ENCODE measurements at places on chromosomes 1 and 21. TPM values are rescaled to one million over a fixed set of nuclear protein-coding genes. Genes with fewer than 3 reads are reported as not detected.
A peak's percentile ranks its signal among the peaks of the same experiment; 100 is the strongest.

The ALX3 gene
- total RNA-seq, result not detected

The ANXA9 gene
- 0.68 TPM for total RNA-seq

The MAP10 gene
- total RNA-seq, result 2.6 TPM

The PYHIN1 gene
- total RNA-seq, result 3.9 TPM

The CAMK2N1 gene
- 43.0 TPM for total RNA-seq

DNA sequence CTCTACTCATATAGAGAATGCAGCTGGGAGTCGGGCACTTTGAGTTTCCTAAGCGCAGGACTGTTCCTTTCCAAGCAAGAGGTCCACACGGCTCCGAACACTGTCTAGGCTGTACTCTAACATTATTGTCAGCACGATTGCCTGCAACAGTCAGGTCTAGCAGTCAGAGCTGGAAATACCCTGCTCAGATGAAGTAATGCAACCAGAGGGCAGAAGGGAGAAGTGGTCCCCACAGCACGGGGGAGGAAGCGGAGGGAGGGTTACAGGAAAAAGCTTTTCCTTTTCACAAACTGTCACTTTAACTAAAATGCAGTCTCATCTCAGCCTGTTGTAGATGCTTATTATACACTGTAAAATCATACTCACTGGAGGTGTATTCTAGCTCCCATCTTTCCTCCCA lies 98.9 kb upstream of the SLC44A3 start:
- H3K27me3 ChIP-seq, result no peaks in the 10 kb centered on the region
- peaks cover 8% of the 10 kb centered on the region for H3K4me1 ChIP-seq
- DNase-seq, result no peak
- no peak overlapping the region for H3K27ac ChIP-seq
- H3K36me3 ChIP-seq, result no peaks in the 10 kb centered on the region
- H3K4me3 ChIP-seq, result no peak overlapping the region

DNA sequence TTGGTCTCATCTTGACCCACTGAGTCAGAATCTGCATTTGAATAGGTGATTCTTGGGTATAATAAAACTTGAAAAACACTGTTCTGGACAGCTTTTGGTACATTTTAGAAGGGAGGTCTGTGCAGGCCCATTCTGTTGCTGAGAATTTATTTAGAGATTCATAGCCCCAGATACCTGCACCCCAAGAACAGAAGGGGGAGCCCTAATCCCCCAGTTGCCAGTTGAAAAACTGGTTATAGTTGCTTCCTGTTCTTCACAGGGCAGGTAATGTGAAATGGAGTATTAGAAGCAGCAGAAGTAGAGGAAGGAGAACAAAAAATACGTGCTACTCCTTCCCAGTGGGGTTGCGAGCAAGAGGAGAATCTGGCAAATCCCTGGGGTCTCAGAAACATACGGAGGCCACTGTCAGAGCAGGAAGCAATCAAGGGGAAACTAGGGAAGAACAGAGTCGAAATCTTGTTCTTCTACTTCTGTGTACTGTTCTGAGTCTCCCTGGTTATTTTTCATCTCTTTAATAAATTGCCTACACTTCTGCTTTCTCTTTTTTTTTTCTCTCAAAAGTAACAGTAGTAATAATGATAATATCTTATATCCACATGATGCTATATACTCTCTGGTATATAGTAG lies 4.6 kb upstream of the CLCA2 start:
- no peak overlapping the region for H3K27ac ChIP-seq
- no peak for DNase-seq
- H3K4me3 ChIP-seq, result no peak overlapping the region
- no peaks in the 10 kb centered on the region for H3K27me3 ChIP-seq
- H3K4me1 ChIP-seq, result no peaks in the 10 kb centered on the region

GRCh38 chr1:226945106-226945857 lies 5.2 kb downstream of the COQ8A start:
- H3K4me3 ChIP-seq, result no peak overlapping the region
- peak overlapping the region; percentile 61 for H3K27ac ChIP-seq
- H3K27me3 ChIP-seq, result no peaks in the 10 kb centered on the region
- peaks cover 39% of the 10 kb centered on the region for H3K4me1 ChIP-seq

- peaks cover 10% of the 10 kb centered on the region for H3K4me1 ChIP-seq
- H3K27ac ChIP-seq, result peak overlapping the region; percentile 83
- H3K4me3 ChIP-seq, result peak overlapping the region; percentile 76
- no peak for DNase-seq
Observed at GRCh38 chr1:150516050-150516591, 569 bp downstream of the FALEC start.

- DNase-seq, result no peak
- H3K36me3 ChIP-seq, result no peaks in the 10 kb centered on the region
- H3K27ac ChIP-seq, result no peak overlapping the region
- H3K4me3 ChIP-seq, result no peak overlapping the region
Observed at GRCh38 chr1:204368996-204369726, 9.4 kb upstream of the PLEKHA6 start.

DNA sequence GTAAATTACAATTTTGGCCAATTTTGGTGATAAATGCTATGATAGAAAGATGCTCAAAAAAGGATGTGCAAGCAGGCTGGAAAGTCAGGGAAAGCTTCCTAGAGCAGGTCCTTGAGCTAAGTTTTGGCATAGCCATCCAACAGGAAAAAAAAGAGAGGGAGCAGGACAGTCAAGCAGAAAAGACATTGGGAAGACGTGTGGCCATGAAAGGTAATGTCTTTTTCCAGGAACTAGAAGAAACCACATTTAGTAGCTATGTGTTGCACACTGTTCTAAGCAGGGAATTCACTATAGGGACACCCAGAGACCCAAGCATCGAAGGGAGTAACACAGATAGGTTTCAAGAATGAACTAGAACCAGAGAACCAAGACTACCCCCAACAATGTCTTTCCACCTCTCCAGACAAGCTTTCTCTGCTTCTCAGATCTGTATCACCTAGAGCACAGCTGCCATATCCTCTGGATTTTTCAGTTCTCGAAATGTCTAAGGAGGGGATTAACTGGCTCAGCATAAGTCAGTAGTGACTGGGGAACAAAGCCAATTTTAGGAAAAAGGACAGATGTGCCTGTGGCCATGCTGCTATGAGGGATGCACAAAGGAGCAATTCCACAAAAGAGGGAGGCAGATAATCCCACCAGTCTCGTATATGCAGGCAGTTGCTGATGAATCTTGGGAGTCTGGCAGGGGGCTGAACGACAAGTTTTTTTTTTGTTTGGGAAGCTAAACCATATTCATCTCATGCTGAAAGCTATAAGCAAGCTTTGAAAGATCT lies 97.1 kb upstream of the DAB1 start:
- no peaks in the 10 kb centered on the region for H3K4me1 ChIP-seq
- no peaks in the 10 kb centered on the region for H3K27me3 ChIP-seq
- H3K36me3 ChIP-seq, result no peaks in the 10 kb centered on the region
- no peak for DNase-seq

DNA sequence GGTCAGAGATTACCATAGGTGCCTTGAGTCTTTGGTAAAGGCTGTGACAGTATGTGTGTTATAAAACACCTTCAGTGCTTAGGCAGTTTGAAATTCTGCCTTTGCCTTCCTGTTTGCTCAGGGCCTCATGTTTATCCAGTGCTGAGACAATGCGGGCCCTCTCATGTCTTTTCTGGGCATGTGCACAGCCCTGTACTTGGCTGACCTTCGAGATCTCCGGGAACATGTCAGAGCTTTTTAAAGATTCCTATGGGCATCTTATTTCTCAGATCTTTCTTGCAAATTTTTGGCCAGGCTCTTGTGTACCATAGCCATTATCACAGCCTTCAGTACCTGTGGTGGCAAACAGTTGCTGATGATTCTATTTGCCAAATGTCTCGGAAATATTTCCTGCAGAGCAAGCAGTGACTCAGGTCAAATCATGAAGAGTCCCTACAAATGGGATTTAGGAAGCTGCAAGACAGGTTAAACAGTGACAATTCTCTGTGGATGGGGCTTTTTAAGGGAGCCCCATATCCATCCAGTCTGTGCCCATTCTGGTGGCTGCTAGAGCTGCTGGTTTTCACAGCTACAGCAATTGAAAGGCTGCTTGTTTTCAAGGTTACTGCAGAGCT lies 42.1 kb downstream of the HOOK1 start:
- no peak overlapping the region for H3K27ac ChIP-seq
- no peaks in the 10 kb centered on the region for H3K4me1 ChIP-seq
- H3K36me3 ChIP-seq, result no peaks in the 10 kb centered on the region
- H3K27me3 ChIP-seq, result no peaks in the 10 kb centered on the region
- no peak overlapping the region for H3K4me3 ChIP-seq

- no peaks in the 10 kb centered on the region for H3K27me3 ChIP-seq
- H3K27ac ChIP-seq, result peak within 1 kb of the TSS; percentile 89
- peaks cover 83% of the 10 kb centered on the region for H3K4me1 ChIP-seq
- H3K36me3 ChIP-seq, result peaks cover 42% of the 10 kb centered on the region
Observed at GRCh38 chr1:153774780-153775457, at the start of gene SLC27A3. SLC27A3 (plus strand) TSS chr1:153775407; CDS start chr1:153775498, 91 bp downstream.

DNA sequence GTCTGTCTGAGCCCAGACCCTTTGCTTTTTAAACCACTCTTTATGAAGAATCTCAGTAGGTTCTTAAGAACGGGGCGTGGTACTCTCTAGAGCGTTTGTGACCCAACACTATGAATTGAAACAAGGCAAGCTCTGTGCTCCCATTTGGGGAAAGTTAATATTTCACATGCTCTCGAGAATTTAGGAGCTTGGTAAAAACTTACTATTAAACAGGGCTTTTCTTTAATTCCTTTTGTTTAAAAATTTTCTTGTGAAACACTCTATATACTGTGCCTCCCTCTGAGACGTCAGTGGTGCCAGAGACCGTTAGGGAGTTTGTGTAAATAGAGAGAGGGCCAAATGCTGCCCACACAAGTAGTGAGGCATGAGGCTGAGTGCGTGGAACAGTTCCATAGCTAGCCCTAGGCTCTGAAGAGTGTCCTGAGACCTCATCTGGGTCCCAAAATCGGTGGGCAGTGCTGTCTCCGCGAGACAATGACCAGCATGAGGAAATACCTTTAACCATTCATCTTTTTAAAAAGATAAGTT lies 144.7 kb downstream of the ROR1 start:
- H3K36me3 ChIP-seq, result no peaks in the 10 kb centered on the region
- H3K4me3 ChIP-seq, result no peak overlapping the region
- no peaks in the 10 kb centered on the region for H3K27me3 ChIP-seq
- peaks cover 31% of the 10 kb centered on the region for H3K4me1 ChIP-seq

- no peak for DNase-seq
- H3K4me3 ChIP-seq, result no peak overlapping the region
- H3K27ac ChIP-seq, result no peak overlapping the region
- H3K4me1 ChIP-seq, result peaks cover 40% of the 10 kb centered on the region
- no peaks in the 10 kb centered on the region for H3K36me3 ChIP-seq
Observed at GRCh38 chr21:38909109-38909508, 103.4 kb downstream of the ETS2 start.

GRCh38 chr1:37813529-37814145 lies 5.6 kb upstream of the YRDC start:
- H3K4me3 ChIP-seq, result no peak overlapping the region
- H3K4me1 ChIP-seq, result peaks cover 13% of the 10 kb centered on the region
- DNase-seq, result no peak
- H3K27ac ChIP-seq, result no peak overlapping the region

DNA sequence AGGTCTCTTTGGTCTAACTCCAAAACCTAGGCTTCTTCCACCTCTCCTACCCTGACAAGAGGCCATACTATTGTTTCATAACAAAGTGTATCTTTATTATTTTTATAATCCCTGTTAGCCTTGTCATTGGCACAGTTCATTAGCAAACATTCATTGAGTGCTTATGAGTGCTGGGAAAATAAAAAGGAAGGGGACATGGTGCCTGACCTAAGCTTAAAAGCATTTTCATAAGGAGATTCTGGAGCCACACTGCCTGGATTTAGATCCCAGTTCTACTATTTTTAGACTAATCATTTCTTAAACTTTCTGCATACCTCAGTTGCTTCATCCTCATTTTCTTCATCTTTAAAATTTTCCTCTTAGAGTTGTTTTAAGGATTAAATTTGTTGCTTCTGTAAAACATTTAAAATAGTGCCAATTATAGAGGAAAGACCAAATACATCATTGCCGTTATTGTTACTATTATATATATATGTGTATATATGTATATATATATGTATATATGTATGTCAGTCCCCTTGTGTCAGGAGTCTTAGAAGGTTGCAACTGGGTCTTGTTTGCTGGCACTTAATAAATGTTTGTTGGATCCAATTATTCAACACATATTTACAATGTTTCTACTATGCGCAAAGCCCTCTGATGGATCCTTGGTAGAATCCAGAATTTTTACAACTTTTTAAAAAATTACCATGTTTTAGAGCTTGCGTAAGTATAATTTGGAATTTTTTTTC lies 250.9 kb upstream of the SGIP1 start:
- H3K4me1 ChIP-seq, result peaks cover 50% of the 10 kb centered on the region
- DNase-seq, result no peak
- peak overlapping the region; percentile 59 for H3K27ac ChIP-seq
- no peak overlapping the region for H3K4me3 ChIP-seq

DNA sequence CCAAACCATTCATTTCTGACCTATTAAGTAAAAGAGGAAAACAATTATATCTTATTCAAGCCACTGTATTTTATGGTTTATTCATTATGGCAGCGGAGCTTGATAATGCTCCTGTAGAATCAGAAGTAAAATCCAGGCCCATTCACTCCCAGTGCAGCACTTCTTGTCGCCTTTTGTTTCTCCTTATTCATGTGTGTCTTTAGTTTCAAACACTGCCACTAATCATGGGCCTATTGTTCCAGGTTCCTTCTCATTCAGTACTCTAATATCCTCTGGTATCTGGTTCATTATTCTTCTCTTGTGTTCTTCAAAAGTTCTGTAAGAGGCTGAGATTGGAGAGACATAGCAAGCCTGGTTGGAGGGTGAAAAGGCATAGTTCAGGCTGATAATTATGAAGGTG lies 218.3 kb downstream of the LRRIQ3 start:
- H3K4me1 ChIP-seq, result no peaks in the 10 kb centered on the region
- no peak overlapping the region for H3K4me3 ChIP-seq
- H3K27ac ChIP-seq, result no peak overlapping the region
- no peak for DNase-seq
- no peaks in the 10 kb centered on the region for H3K27me3 ChIP-seq

DNA sequence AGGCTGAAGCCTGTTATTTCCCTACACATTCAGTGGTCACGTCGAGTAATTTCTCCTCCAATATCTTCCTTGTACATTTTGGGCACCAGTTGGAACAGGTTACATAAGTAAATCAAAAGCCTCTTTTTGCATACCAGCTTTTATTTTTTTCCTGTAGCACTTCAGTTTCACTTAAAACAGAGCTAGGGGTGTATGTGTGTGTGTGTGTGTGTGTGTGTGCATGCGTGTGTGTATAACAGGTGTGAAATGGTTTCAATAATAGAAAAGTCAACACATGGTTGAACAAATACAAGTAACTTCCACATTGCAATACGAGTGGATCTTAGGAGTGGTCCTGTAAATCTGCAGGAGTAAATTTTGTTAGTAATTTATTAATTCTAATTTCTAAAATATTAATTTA lies 3.0 kb upstream of the MAN1A2 start:
- H3K4me1 ChIP-seq, result peaks cover 20% of the 10 kb centered on the region
- no peak overlapping the region for H3K4me3 ChIP-seq
- H3K27ac ChIP-seq, result no peak overlapping the region
- no peak for DNase-seq
- no peaks in the 10 kb centered on the region for H3K36me3 ChIP-seq

GRCh38 chr1:64584479-64584878 lies 114.5 kb downstream of the CACHD1 start:
- H3K4me3 ChIP-seq, result no peak overlapping the region
- H3K27me3 ChIP-seq, result no peaks in the 10 kb centered on the region
- no peaks in the 10 kb centered on the region for H3K4me1 ChIP-seq
- H3K27ac ChIP-seq, result no peak overlapping the region
- H3K36me3 ChIP-seq, result no peaks in the 10 kb centered on the region
